ENCODE measurements at places on chromosomes 2 and 18.

DNA sequence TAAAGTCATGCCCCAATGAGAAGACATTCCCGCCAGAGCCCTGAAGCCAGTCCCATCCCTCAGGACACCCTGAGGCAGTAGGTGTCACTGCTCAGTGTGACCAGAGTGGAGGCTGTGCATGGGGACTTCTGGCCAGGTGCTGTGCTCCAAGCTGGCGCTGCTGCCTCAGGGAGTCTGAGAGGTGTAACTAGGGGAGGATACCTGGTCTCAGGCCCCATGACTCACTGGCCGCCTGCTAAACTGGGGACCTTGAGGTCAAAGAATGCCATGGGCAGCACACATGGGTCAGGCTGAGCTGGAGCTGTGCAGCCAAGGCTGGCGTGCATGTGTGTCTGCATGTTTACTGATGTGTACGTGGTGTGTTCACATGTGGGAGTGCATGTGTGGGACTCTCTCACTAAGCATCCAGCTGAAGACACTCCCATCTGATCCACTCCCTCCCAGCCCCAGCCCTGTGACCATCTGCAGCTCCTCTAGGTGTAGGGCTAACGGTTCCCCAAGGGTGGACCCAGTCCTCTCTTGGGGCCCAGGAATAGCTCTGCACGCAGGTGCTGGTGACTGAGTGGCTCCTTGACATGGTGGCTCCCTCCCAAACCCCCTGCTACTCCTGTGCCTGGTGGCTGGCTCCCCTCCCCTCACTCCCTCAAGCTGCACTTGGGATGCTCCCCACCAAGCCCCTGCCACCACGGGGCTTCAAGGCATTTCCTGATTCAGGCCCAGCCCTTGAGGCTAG lies 16.5 kb downstream of the HS6ST1 start:
- no peak for DNase-seq

DNA sequence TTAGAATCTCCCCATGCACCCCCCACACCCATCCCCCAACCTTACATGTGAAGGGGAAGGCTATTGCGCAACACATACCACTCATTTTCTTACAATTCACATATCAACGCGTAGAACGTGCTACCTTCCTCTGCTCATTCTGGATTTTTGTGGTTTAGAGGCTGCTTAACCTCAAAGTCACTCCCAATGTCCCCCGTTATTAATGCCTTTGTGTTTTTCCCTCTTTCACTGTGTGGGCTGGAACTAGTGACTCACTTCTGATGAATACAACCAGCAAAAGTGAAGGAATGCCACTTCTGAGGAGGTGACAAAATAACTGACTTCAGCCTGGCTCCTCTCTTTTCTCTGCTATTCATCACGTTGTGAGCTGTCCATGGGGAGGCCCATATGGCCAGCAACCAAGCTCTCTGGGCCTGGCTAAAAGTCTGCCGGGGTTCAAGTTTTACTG lies 342.5 kb upstream of the NXPH2 start:
- no peak for DNase-seq

DNA sequence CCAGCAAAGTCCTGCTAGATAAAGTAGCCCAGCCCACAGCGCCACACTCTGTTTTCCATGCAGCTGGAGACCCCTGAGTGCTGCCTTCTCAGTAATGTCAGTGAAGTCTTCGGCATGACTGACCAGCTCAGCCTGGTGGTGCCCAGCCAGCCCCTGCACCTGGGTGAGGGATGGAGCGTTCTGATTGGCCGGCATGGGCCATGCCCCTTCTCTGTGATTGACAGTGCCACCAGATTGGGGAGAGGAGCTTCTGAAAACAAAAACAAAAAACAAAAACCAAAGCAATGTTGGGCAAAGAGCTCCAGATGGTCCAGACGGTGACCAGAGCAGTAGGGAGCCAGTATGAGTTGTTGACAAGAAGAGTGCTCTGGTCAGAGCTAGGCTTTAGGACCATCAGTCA lies 122.6 kb downstream of the DYSF start:
- DNase-seq, result no peak

DNA sequence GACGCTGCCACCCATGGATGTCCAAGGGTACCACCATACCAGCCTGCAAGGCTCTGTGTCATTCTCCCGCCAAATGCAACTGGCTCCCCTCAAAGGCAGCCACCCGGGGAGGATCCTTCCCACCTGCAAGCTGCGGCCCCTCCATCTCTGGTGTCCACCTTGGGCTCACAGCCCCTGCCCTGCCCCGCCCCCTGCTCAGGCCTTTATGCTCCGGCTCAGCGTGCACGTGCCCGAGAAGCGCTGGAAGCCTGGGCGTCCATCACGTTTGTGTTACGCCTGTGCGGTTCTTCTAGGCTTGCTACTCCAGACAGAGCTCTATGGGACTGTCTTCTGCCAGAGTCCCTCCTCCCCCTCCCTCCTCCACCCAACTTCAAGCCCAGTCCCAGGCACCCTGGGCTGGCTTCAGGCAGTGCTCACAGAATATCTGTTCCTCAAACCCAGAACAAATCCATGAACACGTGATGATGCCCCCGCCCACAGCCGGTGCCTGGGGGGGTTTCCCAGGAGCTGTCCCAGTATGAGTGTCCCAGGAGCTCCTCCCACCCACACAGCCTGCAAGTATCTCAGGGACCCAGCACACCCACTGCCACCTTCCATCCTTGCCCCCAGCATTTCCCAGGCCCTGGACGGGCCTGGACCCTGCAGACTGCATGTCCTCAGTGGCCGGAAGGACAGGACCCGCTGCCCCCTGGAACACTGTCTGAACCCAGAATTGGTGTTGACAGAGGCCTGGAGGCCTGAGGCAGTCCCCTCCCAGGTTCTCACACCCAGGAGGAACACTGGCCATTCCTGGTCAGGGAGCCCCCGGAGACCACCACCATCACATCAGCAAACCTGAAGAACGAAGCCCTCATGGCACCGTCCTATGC lies 30.3 kb downstream of the KIF1A start:
- no peak for DNase-seq

- no peak for DNase-seq
These were observed 33.2 kb upstream of the AGAP1 start for GRCh38 chr2:235460548-235461047.

DNA sequence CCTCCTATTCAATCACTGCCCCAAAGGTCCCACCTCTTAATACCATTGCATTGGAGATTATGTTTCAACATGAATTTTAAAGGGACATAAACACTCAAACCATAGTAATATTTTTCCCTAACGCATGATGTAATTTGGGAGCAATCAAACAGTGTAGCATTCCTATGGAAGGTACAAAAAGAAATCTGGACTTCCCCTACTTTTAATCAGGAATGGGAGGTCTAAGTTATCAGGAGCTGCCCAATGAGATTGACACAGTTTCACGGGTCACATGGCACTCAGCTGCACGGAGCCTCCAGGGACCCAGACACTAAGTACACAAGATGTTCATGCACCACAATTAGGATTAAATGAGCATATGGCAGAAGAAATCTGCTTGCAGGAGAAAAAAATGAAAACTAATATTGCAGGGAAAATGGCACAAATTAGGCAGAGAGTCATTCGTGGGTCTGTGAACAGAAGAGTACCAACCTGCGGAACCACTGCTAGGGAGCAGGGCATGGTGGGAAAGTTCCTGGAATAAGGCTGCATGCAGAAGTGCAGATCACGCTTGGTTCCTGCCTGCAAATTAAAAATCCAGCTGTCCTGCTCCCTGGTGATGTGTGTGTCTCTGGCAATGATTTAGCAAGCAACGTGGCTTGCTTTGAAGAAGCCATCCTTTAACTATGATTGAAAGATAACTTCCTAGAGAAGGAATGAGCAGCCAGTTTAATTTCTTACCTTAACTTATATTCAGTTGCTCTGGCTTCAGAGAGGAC lies 326.6 kb upstream of the ID2 start:
- DNase-seq, result no peak

- no peak for DNase-seq
These were observed 406.9 kb downstream of the LNPK start for GRCh38 chr2:175595139-175595538.

DNA sequence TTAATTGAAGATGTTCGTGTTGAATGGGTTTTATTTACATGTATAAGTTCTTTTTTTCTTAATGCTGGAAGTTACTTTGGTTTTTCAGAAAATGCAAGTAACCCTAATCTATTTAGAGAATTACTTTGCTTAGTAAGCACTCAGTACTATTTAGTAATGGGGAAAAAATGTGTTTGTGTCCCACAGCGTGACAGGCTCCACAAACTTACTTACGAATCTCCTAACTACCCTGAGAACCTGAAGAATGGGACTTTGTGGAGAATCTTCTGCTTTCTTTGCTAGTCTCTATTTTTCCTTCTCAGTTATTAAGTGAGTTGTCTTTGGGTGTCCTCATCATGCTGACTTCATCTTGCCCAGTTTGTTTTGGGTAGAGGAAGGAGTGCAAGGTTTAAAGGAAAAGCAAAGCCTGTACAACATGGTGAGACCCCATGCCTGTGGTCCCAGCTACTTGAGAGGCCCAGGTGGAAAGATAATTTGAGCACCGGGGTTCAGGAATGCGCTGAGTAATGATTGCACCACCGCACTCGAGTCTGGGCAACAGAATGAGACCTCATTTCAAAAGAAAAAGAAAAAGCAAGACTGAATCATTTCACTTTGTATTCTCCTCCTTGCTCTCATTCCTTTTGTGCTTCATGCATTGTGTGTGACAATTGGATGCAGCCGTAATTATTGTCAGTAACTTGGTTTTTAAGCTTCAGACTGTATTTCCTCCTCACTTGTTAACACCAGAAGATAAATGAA lies 10.2 kb downstream of the NEDD4L start:
- no peak for DNase-seq

- no peak for DNase-seq
These were observed 14.0 kb downstream of the TNS1 start for GRCh38 chr2:217988840-217989204.

GRCh38 chr2:62423883-62424458 lies 82.0 kb downstream of the TMEM17 start:
- DNase-seq, result no peak

Data from stimulated activated CD8-positive, alpha-beta memory T cell treated with anti-CD3 and anti-CD28 coated beads, Interleukin-15, amount 100 ng/mL, for 24 hours (primary cell).